Posterior cingulate gyrus (tissue), 11 donors: ENCODE measurements at places on chromosomes 16 and 17.

GRCh38 chr16:50037662-50038220 is 12.7 kb downstream of the CNEP1R1 start:
- no peak for DNase-seq

GRCh38 chr16:503150-504071 is 24.1 kb upstream of the CAPN15 start:
- DNase-seq: no peak

DNA sequence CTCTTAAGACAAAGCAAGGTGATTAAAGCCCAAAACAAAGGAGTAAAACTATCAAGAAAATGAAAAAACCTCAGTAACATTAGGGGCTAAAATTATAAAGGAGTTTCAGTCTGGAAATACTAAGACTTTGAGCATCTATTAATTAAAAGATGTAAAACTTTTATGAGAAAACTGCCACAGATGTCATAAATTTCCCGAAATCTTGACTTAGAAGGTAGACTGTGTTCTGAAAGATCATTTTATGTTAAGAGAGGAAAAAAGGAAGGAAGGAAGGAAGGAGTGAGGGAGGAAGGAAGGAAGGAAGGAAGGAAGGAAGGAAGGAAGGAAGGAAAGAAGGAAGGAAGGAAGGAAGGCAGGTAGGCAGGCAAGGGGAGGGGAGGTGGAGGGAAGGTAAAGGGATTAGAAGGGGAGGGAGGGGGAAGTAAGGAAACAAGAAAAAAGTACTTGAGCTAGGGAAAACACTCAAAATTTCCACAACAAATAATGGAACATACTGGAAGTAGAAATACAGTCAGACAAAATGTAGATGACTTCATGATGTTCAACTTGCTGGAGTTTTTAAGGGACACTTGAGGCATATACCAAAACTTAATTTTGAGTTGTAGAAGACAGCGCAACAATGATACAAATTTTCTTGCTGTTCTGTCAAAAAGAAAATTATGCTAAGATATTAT is 2.0 kb downstream of the KRTAP4-5 start:
- DNase-seq: no peak

DNA sequence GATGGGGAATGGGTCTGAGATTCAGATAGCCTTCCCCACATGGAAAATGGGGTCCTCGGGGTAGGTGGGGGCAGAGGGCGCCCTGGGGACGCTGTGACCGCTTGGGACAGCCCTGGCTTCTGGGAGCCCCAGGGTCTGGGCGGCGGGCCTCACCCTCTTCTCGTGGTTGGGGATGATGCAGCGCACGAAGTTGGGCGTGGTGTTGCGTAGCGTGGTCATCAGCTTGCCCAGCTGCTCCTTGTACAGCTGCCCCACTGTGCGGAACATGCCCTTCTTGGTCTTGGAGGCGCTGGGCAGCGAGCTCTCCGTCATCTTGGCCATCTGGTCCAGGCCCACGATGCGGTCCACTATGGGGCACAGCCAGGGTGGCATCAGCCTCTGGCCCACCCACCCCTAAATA is 99.9 kb downstream of the NDE1 start:
- DNase-seq: no peak

- DNase-seq: no peak
Observed at GRCh38 chr17:44010966-44011647, 3.7 kb downstream of the TMEM101 start.

- no peak for DNase-seq
Observed at GRCh38 chr16:55436587-55436986, 42.4 kb upstream of the MMP2 start.

DNA sequence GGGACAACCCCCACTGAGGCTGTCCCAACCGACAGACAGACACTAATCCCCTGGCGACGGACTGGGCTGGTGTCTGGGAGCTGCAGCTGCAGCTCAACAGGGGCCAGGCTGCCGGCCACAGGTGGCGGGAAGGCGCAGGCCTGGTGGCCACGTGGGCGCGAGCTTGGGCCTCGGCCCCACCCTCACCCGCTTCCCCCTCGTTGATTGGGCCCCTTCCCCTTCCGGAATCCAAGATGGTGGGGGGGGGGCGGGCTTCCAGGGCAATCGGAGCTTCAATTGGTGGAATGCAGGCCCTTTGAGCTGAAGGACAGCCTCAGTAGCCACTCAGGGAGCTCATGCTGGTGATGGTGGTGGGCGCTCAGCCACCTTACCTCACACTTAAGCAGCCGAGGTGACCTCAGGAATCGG is 8.7 kb upstream of the TBX4 start:
- no peak for DNase-seq

DNA sequence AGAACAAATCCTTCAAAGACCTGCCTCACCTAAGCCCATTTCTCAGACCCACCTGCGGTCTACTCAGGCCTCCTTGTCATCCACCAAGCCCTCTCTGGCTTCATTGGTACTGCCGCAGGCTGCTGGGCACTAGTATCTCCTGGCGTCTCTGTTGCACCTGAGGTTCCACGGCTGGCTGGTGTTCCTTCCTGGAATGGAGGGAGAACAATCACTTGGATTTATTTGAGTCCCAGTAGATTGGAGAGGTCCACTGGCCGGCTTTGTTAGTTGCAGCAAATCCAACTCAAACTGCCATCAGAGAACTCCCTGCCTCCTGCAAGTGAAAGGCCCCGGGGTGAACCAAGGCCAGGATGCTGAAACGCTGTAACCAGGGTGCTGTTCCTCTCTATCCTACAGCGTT is 15.3 kb downstream of the MIS12 start:
- no peak for DNase-seq

- DNase-seq: no peak
Observed at GRCh38 chr17:60526726-60527125, 684 bp upstream of the APPBP2 start.

- no peak for DNase-seq
Observed at GRCh38 chr16:67387479-67388079, 5.7 kb downstream of the TPPP3 start.

- DNase-seq: no peak
Observed at GRCh38 chr16:58077796-58078195, 51.4 kb downstream of the CFAP20 start.

- DNase-seq: no peak
Observed at GRCh38 chr16:1743376-1744337, 27.7 kb downstream of the NME3 start.

GRCh38 chr16:27340654-27341053 is 26.9 kb downstream of the IL4R start:
- peak; percentile 67 for DNase-seq

DNA sequence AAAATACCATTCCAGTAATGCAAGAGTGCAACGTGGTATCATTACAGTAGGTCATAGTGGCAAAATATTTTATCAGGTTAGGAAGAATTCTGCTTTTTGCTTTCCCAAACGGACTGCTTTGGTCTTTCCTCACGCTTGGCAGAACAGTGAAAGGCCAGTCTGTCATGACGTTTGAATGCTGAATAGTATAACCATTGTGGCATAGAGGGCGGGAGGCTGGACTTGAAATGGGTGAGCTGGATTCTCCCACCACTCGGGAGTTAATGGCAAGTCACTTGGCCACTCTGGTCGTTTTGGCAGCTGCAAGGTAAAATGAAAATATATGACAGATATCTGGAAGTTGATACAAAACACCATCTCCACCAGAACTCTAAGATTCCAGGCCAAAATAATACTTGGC is 391.2 kb downstream of the MAF start:
- DNase-seq: no peak

DNA sequence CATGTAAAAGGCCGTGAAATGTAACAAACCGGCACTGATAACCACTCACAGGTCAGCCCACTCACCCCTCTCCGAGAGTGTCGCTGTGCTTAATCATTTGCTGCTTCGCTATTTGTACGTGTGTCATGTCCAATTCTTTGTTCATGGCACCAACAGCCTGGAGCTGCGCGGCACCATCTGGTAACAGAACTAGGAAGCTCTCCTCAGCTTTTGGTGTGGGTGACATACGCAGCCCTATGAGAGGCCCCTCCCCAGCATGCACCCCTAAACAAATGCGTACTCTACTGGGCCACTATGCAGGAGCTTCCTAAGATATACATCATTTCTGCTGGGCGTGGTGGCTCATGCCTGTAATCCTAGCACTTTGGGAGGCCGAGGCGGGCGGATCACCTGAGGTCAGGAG is 2.3 kb upstream of the PECAM1 start:
- no peak for DNase-seq

- DNase-seq: no peak
Observed at GRCh38 chr17:17808706-17809432, 27.9 kb downstream of the SREBF1 start.

DNA sequence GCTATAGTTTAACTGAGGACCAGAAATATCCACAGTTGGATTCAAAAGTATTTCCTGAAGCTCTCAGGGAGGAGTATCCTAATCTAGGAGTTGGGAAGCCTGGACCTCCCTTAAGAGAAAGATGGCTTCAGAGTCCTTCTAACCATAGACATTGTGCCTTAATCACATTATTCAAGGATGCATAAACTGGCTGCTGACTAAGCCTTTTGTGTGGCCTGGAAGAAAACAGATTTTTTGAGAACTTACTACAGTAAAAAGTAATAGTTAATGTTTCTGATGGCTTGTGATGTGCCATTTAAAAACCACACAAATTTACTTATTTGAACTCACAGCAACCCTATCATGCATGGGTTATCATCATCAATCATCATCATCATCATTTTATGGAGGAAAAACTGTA is 126.2 kb upstream of the RPL38 start:
- no peak for DNase-seq

- DNase-seq: no peak
Observed at GRCh38 chr17:46950342-46950996, 27.5 kb downstream of the GOSR2 start.

- DNase-seq: no peak
Observed at GRCh38 chr16:30005341-30006094, 5.3 kb downstream of the DOC2A start.

GRCh38 chr17:50608700-50609379 is 25.8 kb upstream of the ABCC3 start:
- DNase-seq: no peak

- DNase-seq: no peak
Observed at GRCh38 chr16:85221771-85222154, 109.5 kb upstream of the CIBAR2 start.

DNA sequence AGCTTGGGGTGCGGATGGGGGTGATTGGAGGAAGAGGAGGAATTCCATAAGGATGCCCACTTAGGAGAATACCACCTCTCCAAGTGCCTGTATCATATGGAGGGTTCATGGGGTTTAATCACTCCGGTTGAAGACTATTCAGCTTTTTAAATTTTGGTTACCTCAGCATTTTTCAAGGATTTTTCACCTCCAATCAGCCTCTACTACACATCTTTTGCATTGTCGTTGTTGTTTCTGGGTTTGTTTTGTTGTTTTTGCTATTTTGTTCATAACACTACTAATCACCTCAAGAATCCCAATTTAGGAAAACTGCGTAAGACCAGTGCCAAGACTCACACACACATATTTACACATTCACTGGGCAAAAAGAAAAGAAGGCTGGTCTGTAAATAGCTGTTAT is 619.5 kb upstream of the CDH5 start:
- no peak for DNase-seq

DNA sequence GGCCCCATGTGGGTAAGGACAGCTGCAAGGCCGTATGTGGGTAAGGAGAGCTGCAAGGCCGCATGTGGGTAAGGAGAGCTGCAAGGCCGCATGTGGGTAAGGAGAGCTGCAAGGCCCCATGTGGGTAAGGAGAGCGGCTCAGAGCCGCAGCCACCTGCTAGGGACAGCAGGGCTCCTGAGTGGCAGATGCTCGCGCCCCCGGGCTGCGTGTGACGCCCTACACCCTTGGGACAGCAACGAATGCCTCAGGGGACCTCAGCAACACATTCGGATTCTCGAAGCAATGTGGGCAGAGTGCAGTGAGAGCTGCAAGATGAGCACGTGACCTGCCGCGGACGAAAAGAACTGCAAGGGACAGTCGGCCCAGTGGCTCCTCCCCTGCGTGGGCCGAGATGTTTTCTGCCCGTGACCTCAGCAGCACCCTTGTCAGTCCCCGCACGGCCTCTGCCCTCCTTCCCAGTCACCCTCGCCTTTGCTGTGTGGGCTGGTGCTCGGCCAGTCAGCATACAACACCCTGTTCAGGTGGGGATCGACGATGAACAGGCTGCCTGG is 9.6 kb upstream of the SLC38A8 start:
- peak; percentile 81 for DNase-seq

- DNase-seq: no peak
Observed at GRCh38 chr17:2157081-2157480, 102.2 kb downstream of the HIC1 start.

DNA sequence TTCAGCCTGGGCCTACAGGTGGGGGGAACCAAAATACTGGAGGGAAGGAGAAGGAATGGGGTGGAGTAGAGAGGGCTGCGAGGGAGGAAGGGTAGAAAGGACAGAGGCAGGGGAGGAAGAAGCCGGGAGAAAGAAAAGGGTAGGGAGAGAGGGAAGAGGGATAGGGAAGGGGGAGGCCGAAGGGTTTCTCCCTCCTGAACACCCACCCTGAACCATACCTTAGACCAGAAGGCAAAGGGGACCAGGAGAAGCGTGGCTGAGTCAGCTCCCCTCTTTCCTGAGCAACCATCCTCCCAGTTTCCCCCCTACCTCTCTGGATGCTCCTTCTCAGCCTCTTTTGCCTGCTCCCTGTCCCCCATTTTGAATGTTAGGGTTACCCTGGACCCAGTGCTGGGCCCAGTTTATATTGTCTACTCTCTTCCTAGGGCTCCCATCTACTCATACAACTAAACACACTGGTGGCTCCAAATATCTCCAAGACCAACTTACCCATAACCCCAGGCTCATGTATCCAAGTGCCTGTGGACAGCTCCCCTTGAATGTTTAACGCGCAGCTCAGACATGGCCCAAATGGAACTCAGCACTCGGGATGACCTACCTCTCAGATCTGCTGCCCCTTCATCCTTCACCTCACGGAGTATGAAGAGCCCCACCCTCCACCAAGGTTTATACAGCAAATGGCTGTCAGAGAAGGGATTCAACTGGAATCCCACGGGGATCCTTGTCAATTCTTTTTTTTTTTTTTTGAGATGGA is 7.8 kb downstream of the TSPOAP1 start:
- peak; percentile 16 for DNase-seq

- DNase-seq: no peak
Observed at GRCh38 chr17:48198950-48199541, 91.5 kb downstream of the SNX11 start.

DNA sequence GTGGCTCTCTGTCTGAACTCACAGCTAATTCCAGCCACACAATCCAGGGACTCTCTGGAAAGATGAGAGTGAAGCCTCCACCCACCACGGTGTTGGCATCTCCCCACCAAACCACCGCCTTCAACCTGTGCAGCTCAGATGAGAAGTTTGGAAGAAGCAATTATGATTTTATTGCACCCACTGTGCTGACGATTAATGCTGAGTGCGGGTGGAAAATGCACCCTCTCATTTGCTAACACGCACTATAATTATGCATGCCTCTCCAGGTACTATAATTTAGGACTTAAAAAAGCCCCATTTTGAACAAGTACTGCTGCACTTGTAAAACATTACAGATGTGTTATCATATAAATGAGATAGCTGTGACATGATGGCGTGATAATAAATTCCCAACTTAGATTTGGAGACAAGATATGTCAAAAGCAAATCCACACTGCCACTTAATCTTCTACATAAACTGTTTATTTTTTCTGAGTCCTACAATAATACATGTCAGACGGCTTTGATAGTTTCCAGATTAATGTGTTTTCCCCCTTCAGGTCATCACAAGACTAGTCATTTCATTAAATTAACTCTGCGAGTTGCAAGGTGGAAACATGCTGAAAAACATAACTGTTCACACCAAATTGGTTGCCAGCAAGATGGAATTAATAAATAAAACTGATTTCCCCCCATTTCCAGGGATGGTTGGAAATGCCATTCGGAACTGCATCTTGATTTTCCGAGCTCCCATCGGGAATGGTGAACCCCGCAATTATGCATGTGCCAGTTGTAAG is 466.5 kb upstream of the MAF start:
- DNase-seq: no peak
